ENCODE measurements at places on chromosomes 3 and 15. TPM values are rescaled to one million over a fixed set of nuclear protein-coding genes. Genes with fewer than 3 reads are reported as not detected.

ISL2 gene
- 0.14 TPM for total RNA-seq

NRROS gene
- total RNA-seq: 0.07 TPM

PIGZ gene
- 0.34 TPM for total RNA-seq

OR5K3 gene
- total RNA-seq: not detected

CPN2 gene
- total RNA-seq: not detected

MED12L gene
- 0.14 TPM for total RNA-seq

CHRNB4 gene
- under 0.01 TPM for total RNA-seq

CCDC12 gene
- 26.0 TPM for total RNA-seq

RLBP1 gene
- total RNA-seq: 0.28 TPM

SUMF1 gene
- 42.4 TPM for total RNA-seq

GABRB3 gene
- total RNA-seq: 0.34 TPM

SPINK8 gene
- not detected for total RNA-seq

GPR15 gene
- total RNA-seq: not detected

CPLX3 gene
- not detected for total RNA-seq

ITIH4 gene
- 2.5 TPM for total RNA-seq

ANKRD63 gene
- not detected for total RNA-seq

MESP2 gene
- 0.21 TPM for total RNA-seq

NXPE3 gene
- total RNA-seq: 8.2 TPM

CCRL2 gene
- total RNA-seq: not detected

ZNF774 gene
- 8.5 TPM for total RNA-seq

TRANK1 gene
- 18.7 TPM for total RNA-seq

KBTBD13 gene
- total RNA-seq: not detected

NEO1 gene
- 65.9 TPM for total RNA-seq

STAB1 gene
- total RNA-seq: 0.07 TPM

NR1I2 gene
- under 0.01 TPM for total RNA-seq

CASR gene
- total RNA-seq: not detected

RASGRP1 gene
- total RNA-seq: 0.50 TPM

SLC28A2 gene
- not detected for total RNA-seq

TLR9 gene
- total RNA-seq: 0.07 TPM

LRTM1 gene
- total RNA-seq: not detected

CCR8 gene
- not detected for total RNA-seq

EOMES gene
- 0.34 TPM for total RNA-seq

SAMD7 gene
- total RNA-seq: not detected

DNAJC17 gene
- 25.8 TPM for total RNA-seq

TGM5 gene
- total RNA-seq: 1.5 TPM

DUOX1 gene
- total RNA-seq: 26.7 TPM

RTP3 gene
- not detected for total RNA-seq

SLC51A gene
- total RNA-seq: not detected

CTXN2 gene
- not detected for total RNA-seq

ITIH1 gene
- total RNA-seq: not detected

TMCO5A gene
- not detected for total RNA-seq

NPAP1 gene
- total RNA-seq: under 0.01 TPM

PRR20G gene
- total RNA-seq: not detected

UBA3 gene
- 63.6 TPM for total RNA-seq

FAN1 gene
- 41.0 TPM for total RNA-seq

KAT2B gene
- 6.1 TPM for total RNA-seq

BCL2A1 gene
- total RNA-seq: not detected

SRPRB gene
- 96.7 TPM for total RNA-seq

EPHA6 gene
- 0.36 TPM for total RNA-seq

WDR82 gene
- 84.8 TPM for total RNA-seq

DUOXA2 gene
- total RNA-seq: not detected

Measured in nasal cavity respiratory epithelium epithelial cell of viscerocranial mucosa (primary cell).